ENCODE measurements at places on chromosomes 6 and 20. TPM values are rescaled to one million over a fixed set of nuclear protein-coding genes. Genes with fewer than 3 reads are reported as not detected.

ZNF512B gene
- 19.2 TPM for total RNA-seq

TRIM10 gene
- 0.79 TPM for total RNA-seq

RHAG gene
- total RNA-seq, result not detected

GRCh38 chr6:130754786-130755367 lies 72.3 kb upstream of the SMLR1 start:
- H3K27me3 ChIP-seq, result no peaks in the 10 kb centered on the region
- no peaks in the 10 kb centered on the region for H3K36me3 ChIP-seq
- no peak overlapping the region for H3K27ac ChIP-seq

DNA sequence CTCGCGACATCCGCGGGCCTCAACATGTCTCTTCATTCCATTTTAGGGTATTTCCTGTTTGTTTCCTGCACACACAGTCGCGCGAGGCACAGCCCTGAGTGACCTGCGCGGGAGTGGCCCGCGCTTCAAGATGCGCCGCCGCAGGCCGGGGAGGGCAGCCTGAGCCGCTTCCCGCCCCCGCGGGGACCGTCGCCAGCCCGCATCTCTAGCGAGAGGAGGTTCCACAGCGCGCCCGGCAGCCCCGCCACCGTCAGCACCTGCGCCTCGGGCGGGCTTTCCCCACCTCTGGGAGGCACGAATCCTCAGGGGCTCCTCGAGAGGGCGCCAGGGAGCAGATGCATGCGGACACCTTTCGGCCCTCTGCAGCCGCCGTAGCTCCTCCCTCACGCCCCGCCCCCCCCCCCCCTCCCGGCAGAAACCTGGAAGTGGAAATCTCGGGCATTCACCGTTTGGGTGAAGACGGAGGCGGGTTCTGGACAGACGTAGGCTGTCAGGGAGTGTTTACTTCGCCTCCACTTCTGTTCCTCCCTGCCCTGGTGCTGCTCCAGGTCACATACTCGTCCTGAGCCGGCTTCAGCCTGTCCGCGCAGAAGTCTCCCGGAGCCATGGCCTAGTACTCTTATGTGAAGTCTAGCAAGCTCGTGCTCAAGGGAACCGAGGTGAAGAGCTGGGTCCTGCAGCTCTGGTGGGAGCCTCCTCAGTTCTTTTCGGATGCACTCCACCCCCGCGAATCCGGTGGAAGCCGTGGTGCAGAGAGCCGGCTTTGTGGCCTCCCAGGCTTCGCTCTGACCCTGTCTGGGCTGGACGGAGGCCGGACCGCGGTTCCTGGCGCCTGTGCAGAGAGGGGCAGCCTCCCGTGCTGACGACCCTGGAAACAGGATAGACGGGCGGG lies 880.5 kb upstream of the DEFB115 start:
- DNase-seq, result peak; percentile 94
- H3K27ac ChIP-seq, result peak overlapping the region; percentile 82
- H3K27me3 ChIP-seq, result no peaks in the 10 kb centered on the region
- H3K36me3 ChIP-seq, result no peaks in the 10 kb centered on the region

RAB23 gene
- total RNA-seq, result 8.0 TPM
